ENCODE measurements at places on chromosomes 3 and 15.

DNA sequence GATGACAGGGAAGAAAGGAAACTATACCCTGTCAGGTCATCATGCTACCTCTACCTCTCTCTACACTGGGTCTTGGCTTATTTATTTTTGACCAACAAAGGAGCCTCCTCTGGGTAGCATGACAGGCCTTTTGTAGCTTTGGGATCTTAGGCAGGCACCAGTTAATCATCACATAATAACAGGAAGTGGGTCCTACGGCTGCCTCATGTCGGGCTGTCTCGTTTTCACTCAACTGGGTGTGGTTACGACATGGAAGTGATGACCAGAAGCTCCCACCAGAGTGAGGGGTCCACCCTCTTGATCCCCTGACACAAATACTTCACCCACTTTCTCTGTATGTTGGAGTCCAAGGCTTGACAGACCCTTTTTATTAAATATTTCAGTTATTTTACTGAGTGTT is 105.3 kb downstream of the CD47 start:
- DNase-seq = peak; percentile 68

DNA sequence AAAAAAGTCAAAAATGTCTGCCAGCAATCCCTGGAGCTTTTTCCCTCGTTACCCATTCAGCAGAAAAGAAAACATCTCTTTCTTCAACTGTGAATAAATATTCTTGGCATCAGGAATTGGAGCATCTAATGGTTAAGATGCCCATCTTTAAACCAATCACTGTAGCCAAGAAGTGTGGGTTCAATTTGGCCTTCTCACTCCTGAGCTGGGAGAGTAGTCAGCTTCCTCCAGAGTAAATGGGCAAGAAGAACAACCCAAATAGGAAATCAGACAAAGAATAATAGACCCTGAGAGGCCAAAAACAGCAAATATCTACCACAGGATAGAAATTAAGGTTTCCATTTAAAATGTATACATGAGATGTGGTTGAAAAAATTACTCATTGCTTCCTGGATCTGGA is 508.0 kb upstream of the MDFIC2 start:
- DNase-seq = no peak

DNA sequence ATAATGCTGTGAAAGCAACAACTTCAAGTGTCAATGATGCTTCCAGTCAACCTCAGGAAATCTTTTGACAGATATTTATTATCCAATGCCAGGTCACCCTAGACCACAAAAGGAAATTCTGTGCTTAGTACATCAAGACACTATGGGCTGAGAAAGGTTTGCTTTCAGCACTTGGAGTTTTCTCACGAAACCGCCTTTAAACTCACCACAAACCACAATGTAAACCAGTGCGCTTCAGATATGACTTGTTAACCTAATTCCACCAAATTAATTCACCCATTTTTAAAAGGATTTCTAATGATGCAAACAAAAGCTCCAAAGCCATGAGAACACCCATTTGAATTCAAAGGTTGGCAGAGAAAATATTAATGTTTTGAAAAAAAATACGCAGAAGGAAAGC is 292.9 kb upstream of the NR2F2 start:
- no peak for DNase-seq

GRCh38 chr15:39878406-39878785 is 41.7 kb downstream of the GPR176 start:
- no peak for DNase-seq

DNA sequence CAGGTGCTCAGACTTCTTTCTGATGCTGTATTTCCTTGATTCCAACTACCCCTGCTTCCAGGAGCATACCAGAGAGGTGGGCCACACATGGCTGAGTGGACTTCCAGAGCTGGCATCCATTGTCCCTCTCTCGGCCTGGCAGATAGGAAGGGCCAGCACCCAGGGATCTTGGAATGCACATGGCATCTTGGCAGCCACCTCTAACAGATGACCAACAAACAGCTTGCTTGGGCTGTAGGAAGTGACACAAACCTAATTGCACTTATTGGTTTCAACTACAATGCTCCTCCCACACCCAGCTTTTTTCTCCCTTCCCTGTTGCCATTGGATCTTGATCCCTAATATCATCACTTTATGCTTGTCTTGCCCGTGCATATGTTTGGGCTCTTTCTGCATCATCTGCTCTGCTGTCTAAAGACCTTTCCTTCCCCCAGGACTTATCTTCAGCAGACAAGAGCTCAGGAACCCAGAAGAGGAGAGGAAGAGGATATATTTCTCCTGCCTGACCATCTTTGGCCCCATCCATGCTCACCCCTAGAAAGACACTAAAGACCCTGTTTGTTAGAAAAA is 294.6 kb downstream of the NTRK3 start:
- no peak for DNase-seq

- no peak for DNase-seq
Measured at GRCh38 chr3:136184703-136185102, 11.4 kb downstream of the MSL2 start.

Measured in activated CD4-positive, alpha-beta memory T cell treated with anti-CD3 and anti-CD28 coated beads for 36 hours (primary cell).